CD4-positive, CD25-positive, alpha-beta regulatory T cell (primary cell): ENCODE measurements at places on chromosomes 5 and 9. TPM values are rescaled to one million over a fixed set of nuclear protein-coding genes. Genes with fewer than 3 reads are reported as not detected.

GRCh38 chr5:173742432-173742816, 126.0 kb upstream of the BOD1 start:
- H3K27ac ChIP-seq: no peak overlapping the region
- DNase-seq: peak; percentile 51
- no peaks in the 10 kb centered on the region for H3K27me3 ChIP-seq
- H3K36me3 ChIP-seq: no peaks in the 10 kb centered on the region
- peaks cover 5% of the 10 kb centered on the region for H3K4me1 ChIP-seq

DNA sequence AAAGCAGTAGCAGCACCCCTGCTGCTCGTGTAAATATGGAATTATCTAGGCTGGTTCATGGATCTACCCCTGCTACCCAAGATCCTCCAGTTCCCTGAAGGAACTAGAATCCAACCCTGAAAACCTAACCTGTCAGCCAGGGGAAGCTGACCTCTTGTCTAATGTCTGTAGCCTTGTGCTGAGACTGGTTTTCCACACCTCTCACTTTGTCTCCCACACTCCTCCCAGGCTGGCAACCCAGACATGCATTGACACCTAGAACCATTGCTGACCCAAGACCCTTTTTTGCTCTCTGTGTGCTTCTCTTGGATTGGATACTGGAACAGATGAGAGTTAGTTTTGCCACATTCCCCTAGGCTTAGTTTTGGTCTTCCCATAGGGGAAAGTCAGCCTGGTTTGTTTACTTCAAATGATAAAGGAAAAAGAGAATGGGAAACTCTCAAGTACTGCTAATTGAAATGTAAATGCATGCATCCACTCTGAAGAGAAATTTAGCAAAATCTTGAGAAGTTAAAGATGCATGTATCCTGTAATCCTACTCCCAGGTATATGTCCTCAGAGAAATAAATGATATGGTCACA, 36.6 kb upstream of the NR4A3 start:
- H3K27me3 ChIP-seq: peaks cover 8% of the 10 kb centered on the region
- no peak overlapping the region for H3K27ac ChIP-seq
- no peaks in the 10 kb centered on the region for H3K36me3 ChIP-seq

GRCh38 chr5:142506756-142507155, 179.1 kb downstream of the FGF1 start:
- no peak overlapping the region for H3K4me3 ChIP-seq
- no peaks in the 10 kb centered on the region for H3K36me3 ChIP-seq
- no peaks in the 10 kb centered on the region for H3K4me1 ChIP-seq
- no peak overlapping the region for H3K27ac ChIP-seq

GRCh38 chr5:96302174-96302738, 130.8 kb downstream of the PCSK1 start:
- no peak overlapping the region for H3K4me3 ChIP-seq
- no peaks in the 10 kb centered on the region for H3K27me3 ChIP-seq
- DNase-seq: no peak
- no peak overlapping the region for H3K27ac ChIP-seq

DNA sequence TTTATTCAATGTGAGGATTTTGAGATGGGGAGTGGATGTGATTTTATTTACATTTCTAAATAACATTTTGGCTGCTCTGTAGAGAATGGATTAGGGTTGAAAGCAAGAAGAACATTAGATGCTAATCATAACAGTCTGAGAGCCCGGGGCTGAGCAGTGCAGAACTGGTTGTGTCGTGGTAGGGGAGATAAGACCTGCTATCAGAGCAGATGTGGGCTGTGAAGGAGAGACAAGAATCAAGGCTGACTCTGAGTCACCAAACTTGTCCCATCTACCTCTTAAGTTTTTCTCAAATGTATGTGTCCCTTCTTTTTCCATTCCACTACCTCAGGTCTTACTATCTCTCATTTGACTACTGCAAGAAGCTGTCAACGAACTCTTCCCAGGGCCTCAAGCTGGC, 35.4 kb upstream of the SLC28A3 start:
- no peaks in the 10 kb centered on the region for H3K4me1 ChIP-seq
- H3K36me3 ChIP-seq: no peaks in the 10 kb centered on the region
- DNase-seq: no peak
- H3K4me3 ChIP-seq: no peak overlapping the region
- H3K27me3 ChIP-seq: no peaks in the 10 kb centered on the region

- no peak overlapping the region for H3K27ac ChIP-seq
- H3K4me3 ChIP-seq: no peak overlapping the region
- DNase-seq: no peak
- H3K4me1 ChIP-seq: no peaks in the 10 kb centered on the region
- peaks cover 4% of the 10 kb centered on the region for H3K27me3 ChIP-seq
Measured at GRCh38 chr5:10874541-10874940, 113.5 kb upstream of the DAP start.

GRCh38 chr9:8769153-8769552, 969.6 kb upstream of the DMAC1 start:
- H3K27me3 ChIP-seq: no peaks in the 10 kb centered on the region
- no peak for DNase-seq
- H3K36me3 ChIP-seq: no peaks in the 10 kb centered on the region
- H3K27ac ChIP-seq: no peak overlapping the region
- H3K4me3 ChIP-seq: no peak overlapping the region

DNA sequence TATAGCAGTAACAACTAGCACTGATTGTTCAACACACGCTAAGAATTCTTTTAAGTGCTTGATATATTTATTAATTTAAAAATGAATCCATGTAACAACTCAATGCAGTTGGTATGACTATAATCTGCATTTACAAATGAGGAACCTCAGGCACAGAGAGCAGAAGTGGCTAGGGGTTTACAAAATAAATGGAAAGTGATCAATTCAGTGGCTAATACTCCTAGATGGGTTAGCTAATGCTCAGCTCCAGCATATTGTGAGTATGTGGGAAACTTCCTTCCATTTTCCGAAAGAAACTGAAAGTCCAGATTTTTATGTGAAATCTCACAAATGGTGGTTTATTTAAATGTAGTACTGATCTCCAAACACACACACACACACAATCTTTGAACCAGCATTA, 128.0 kb downstream of the RFX3 start:
- H3K27me3 ChIP-seq: no peaks in the 10 kb centered on the region
- peaks cover 16% of the 10 kb centered on the region for H3K36me3 ChIP-seq
- no peak overlapping the region for H3K27ac ChIP-seq
- no peak for DNase-seq
- peaks cover 10% of the 10 kb centered on the region for H3K4me1 ChIP-seq

DNA sequence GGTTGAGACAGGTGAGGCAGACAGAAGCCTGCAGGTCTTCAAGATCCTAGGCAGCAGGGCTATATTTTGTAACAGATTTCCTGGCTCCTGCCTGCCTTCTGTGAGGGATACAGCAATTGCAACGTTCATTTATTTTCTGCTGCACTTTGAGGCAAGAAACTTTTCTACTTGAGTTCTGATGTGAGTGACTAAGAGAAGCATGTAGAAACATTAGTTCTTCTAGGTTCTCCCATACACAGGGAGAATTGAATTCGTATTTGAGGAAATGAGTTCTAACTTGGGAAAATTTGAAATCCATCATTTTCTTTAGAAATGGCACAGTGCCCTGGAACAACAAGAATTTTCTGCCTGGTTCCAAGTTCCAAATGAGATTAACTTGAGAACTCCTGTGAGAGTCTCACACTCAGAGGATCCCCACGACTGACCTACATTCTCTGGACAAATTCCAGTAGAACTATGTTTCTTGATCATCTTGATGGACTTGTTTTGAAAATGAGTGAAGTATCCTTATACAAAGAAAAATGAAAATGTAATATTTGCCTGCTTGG, 15.0 kb downstream of the MAMDC2 start:
- no peak for DNase-seq
- no peaks in the 10 kb centered on the region for H3K4me1 ChIP-seq
- H3K36me3 ChIP-seq: no peaks in the 10 kb centered on the region

DNA sequence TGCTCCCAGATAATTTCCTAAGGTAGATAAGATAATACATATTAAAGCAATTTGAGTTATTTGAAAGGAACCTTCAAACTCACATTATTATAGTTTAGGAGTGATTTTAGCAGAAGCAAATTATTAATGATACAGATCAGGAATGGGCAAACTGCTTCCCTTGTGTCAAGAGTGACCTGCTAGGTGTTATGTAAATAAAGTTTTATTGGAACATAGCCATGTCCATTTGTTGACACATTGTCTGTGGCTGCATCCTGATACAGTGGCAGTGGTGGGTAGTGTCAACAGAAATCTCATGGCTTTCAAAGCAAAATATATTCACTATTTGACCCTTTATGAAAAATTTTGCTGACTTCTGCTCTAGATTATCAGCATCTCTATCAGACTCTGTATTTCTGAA, 11.4 kb upstream of the BASP1 start:
- no peak overlapping the region for H3K27ac ChIP-seq
- H3K4me1 ChIP-seq: no peaks in the 10 kb centered on the region
- no peaks in the 10 kb centered on the region for H3K27me3 ChIP-seq

DNA sequence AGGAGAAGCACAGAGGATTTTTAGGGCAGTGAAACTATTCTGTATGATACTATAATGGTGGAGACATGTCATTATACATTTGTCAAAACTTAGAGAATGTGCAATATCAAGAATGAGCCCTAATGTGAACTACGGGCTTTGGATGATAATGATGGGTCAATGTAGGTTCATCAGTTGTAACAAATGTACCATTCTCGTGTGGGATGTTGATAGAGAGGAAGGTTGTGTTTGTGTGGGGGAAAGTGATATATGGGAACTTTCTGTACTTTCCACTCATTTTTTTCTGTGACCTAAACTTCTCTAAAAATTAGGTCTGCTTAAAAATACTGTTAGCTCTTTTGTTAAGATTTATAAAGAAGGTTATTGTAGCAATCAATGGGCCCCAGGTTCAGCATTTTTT, 138.9 kb downstream of the SPATA31D1 start:
- H3K27ac ChIP-seq: no peak overlapping the region
- no peaks in the 10 kb centered on the region for H3K36me3 ChIP-seq
- H3K4me1 ChIP-seq: no peaks in the 10 kb centered on the region
- no peak overlapping the region for H3K4me3 ChIP-seq
- no peak for DNase-seq

GRCh38 chr5:116273448-116274242, 188.8 kb downstream of the COMMD10 start:
- H3K36me3 ChIP-seq: no peaks in the 10 kb centered on the region
- H3K4me3 ChIP-seq: no peak overlapping the region
- no peaks in the 10 kb centered on the region for H3K27me3 ChIP-seq
- no peak overlapping the region for H3K27ac ChIP-seq
- DNase-seq: no peak

- no peaks in the 10 kb centered on the region for H3K4me1 ChIP-seq
- DNase-seq: no peak
Measured at GRCh38 chr5:100424787-100425186, 110.4 kb upstream of the FAM174A start.

- no peaks in the 10 kb centered on the region for H3K27me3 ChIP-seq
- DNase-seq: no peak
- no peaks in the 10 kb centered on the region for H3K36me3 ChIP-seq
- H3K27ac ChIP-seq: no peak overlapping the region
- no peaks in the 10 kb centered on the region for H3K4me1 ChIP-seq
Measured at GRCh38 chr9:115362640-115363039, 244.7 kb upstream of the TNC start.

GRCh38 chr5:52945040-52945439, 44.1 kb upstream of the ITGA2 start:
- H3K4me1 ChIP-seq: peaks cover 5% of the 10 kb centered on the region
- H3K27me3 ChIP-seq: peaks cover 13% of the 10 kb centered on the region
- no peak for DNase-seq
- H3K27ac ChIP-seq: no peak overlapping the region
- no peaks in the 10 kb centered on the region for H3K36me3 ChIP-seq
- peak overlapping the region; percentile 80 for H3K4me3 ChIP-seq

GRCh38 chr9:19782005-19782404, 6.8 kb downstream of the SLC24A2 start:
- no peak overlapping the region for H3K4me3 ChIP-seq
- DNase-seq: no peak

DNA sequence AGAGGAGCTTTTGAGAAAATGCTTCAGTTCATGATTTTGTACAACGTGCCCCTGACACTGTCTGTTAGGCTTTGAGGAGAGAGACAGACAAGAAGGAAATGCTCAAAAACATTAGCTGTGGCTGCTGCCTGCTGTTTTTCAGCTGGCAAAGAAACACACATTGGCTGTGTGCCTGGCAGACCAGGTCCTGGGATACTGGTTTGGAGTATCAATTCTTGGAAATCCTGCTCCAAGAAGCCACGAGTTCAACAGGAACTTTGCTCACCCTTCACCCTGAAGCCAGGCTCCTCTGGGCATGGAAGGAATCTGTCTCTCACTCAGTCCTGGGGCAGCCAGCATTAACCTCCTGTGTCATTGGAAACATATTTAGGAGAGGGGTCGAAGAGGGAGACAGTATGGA, 245.5 kb downstream of the AUH start:
- no peaks in the 10 kb centered on the region for H3K4me1 ChIP-seq
- no peak overlapping the region for H3K27ac ChIP-seq
- no peaks in the 10 kb centered on the region for H3K36me3 ChIP-seq
- no peak overlapping the region for H3K4me3 ChIP-seq
- DNase-seq: no peak

GRCh38 chr9:26524267-26524666, 368.3 kb downstream of the CAAP1 start:
- no peaks in the 10 kb centered on the region for H3K36me3 ChIP-seq
- no peak overlapping the region for H3K27ac ChIP-seq
- H3K4me3 ChIP-seq: no peak overlapping the region
- H3K27me3 ChIP-seq: no peaks in the 10 kb centered on the region
- H3K4me1 ChIP-seq: no peaks in the 10 kb centered on the region

DNA sequence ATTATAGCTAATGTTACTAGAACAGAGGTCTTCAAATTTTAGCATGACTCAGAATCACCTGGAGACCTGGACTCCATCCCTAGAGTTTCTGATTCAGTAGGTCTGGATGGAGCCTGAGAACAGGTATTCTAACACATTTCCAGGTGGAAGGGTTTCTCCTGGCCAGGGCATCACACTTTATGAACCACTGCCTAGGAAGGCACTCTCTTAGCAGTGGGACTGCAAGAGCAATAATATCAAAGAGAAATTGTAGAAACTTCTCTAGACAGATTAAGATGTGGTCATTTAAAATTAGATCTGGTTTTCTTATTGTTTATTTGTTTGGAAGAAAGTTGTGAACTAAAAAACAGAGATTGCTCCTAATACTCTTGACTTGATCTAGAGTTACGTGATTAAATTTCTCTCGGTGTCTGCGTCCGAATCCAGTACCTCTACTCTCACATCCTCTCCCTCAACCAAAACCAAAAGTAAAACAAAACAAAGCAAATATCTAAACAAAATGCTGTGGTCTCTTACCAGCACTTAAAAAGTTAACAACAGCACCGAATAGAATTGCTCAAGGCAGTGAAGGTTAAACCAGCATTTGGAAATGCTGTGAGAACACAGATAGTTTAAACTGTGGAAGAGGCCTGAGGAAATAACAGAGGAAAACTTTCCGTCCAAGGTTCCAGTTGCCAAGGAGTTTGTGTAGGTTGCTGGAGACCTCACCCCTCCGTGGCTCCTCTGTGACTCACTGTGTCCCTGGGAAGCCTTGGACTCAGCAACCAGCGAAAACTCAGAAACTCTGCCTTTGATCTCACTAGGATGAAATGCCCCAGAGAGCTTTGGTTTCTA, 193.4 kb downstream of the ARRDC3 start:
- peaks cover 13% of the 10 kb centered on the region for H3K27me3 ChIP-seq
- DNase-seq: no peak

Gene SOX30
- total RNA-seq: not detected

Gene PCDHB7
- not detected for total RNA-seq

Gene PCDHB2
- total RNA-seq: not detected

Gene SLC6A7
- total RNA-seq: not detected

Gene QRFP
- total RNA-seq: not detected

Gene NADK2
- total RNA-seq: 10.9 TPM

Gene DOK3
- 1.5 TPM for total RNA-seq

Gene DMRT1
- total RNA-seq: not detected

Gene ATP10B
- not detected for total RNA-seq

Gene SLC36A3
- total RNA-seq: not detected
